Activated naive CD4-positive, alpha-beta T cell treated with anti-CD3 and anti-CD28 coated beads, Interleukin-2, amount 10 ng/mL, durations not matched to agents 7 days and 5 days (primary cell): ENCODE measurements at places on chromosomes 1 and 21.

DNA sequence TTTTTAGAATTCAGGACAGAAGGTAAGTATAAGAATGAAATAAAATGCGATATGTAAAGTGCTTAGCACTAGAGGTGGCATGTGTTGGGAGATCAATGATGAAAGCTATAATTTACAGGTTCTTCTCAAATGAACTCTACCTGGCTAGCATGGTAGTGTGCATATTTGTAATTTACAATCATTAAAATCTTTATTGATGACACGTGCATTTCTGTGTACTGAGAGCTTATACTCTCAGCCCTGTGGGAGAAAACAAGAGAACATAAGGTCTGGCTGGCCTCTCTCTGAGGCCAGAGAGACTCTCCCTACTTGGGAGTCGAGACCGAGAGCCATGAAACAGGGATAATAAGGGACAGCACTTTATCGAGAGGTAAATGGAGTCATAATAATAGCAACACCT is 76.4 kb downstream of the COLGALT2 start:
- H3K27ac ChIP-seq: no peak overlapping the region
- no peaks in the 10 kb centered on the region for H3K4me1 ChIP-seq
- H3K4me3 ChIP-seq: no peak overlapping the region
- H3K27me3 ChIP-seq: peaks cover 8% of the 10 kb centered on the region

DNA sequence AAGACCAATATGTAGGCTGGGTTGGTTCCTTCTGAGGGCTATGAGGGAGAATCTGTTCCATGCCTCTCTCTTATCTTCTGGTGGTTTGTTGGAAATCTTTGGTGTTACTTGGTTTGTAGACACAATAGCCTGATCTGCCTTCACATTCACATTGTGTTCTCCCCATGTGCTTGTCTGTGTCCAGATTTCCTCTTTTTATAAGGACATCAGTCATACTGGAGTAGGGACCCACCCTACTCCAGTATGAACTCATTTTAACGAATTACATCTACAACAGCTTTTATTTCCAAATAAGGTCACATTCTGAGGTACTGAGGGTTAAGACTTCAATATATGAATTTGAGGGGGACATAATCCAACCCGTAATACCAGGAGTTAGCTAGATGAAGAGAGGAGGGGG is 75.9 kb downstream of the DISP1 start:
- DNase-seq: no peak
- no peaks in the 10 kb centered on the region for H3K36me3 ChIP-seq
- no peaks in the 10 kb centered on the region for H3K27me3 ChIP-seq

- H3K27me3 ChIP-seq: no peaks in the 10 kb centered on the region
- no peaks in the 10 kb centered on the region for H3K36me3 ChIP-seq
- peaks cover 26% of the 10 kb centered on the region for H3K4me1 ChIP-seq
- H3K4me3 ChIP-seq: no peak within 1 kb of the TSS
- no peak within 1 kb of the TSS for H3K27ac ChIP-seq
Measured at GRCh38 chr1:40247655-40248054, at the start of gene TMCO2. Gene TMCO2 (plus strand): TSS chr1:40247937. CDS start chr1:40247994, 57 bp downstream.

- no peak overlapping the region for H3K4me3 ChIP-seq
- no peak for DNase-seq
- peaks cover 4% of the 10 kb centered on the region for H3K4me1 ChIP-seq
- peak overlapping the region; percentile 45 for H3K27ac ChIP-seq
- H3K27me3 ChIP-seq: no peaks in the 10 kb centered on the region
Measured at GRCh38 chr21:46537026-46537425, 67.9 kb downstream of the S100B start.

DNA sequence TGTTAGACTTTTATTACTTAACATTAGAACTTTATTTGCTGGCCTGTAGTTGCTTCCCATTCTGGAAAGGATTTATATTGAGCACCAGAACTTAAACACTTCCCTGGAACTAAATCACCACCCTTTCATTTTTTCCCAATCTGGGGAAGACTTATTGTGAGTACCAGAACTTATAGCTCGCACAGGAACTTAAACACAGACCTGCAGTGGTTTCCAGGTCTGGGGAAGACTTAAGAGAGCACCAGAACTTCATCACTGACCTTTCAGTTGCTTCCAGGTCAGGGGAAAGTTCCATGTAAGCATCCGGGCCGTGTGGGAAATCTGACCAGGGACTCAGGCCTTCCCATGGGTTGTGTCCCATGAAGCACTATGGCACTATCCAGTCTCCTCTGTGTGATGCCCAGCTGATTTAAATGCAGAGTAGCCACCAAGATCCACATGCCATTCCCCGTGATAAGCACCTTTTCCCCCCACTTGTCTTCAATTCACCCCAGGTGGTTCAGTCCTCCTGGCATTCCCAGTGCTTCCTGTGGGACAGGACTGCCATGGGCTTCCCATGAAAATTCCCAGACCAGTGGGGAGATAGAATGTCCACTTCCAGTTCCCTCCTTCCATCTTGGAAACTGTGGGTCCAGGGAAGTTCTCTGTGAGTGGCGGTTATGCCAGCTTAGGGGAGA is 48.9 kb downstream of the C4BPA start:
- no peaks in the 10 kb centered on the region for H3K36me3 ChIP-seq
- H3K27me3 ChIP-seq: no peaks in the 10 kb centered on the region
- no peaks in the 10 kb centered on the region for H3K4me1 ChIP-seq
- H3K4me3 ChIP-seq: no peak overlapping the region
- DNase-seq: no peak

DNA sequence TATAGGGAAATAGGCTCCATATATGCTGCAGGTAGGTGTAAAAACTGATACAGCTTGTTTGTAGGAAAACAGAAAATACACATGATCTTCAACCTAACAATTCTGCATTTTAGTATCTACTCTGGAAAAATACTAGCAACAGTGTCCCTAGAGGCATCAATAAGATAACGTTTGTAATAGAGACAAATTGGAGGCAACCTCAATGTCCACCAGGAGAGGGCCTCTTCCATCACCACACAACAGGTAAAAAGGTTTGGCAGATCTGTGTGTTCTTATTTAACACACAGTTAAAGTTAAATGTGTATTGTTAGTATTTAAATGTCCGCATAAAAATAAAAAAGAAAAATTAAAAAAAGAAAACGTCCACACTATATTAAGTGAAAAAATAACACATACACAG is 5.4 kb downstream of the EIF2D start:
- H3K27ac ChIP-seq: no peak overlapping the region
- no peak overlapping the region for H3K4me3 ChIP-seq
- DNase-seq: peak; percentile 36
- H3K36me3 ChIP-seq: peaks cover 34% of the 10 kb centered on the region
- H3K27me3 ChIP-seq: no peaks in the 10 kb centered on the region

- H3K36me3 ChIP-seq: no peaks in the 10 kb centered on the region
- no peak overlapping the region for H3K4me3 ChIP-seq
- no peaks in the 10 kb centered on the region for H3K4me1 ChIP-seq
- no peak overlapping the region for H3K27ac ChIP-seq
- no peaks in the 10 kb centered on the region for H3K27me3 ChIP-seq
Measured at GRCh38 chr1:85847356-85847755, 139.1 kb upstream of the ZNHIT6 start.

DNA sequence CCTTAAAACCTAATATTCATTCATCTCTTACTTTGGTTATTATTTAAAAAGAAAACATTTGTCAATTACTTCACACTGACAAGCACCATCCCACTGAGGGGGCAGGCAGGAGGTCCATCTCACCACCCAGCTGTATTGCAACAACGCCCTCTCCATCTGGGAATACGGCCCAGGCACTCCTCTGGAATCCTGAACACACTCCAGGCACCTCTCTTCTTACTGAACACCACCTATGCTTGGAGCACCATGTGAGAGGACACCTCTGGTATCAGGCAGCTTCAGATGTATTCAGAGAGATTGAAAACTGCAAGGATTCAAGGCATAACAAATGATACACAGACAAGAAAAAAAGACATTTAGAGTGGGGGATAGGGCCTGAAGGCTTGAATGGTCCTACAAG is 147.1 kb downstream of the CACNA1E start:
- DNase-seq: no peak
- H3K36me3 ChIP-seq: no peaks in the 10 kb centered on the region
- no peak overlapping the region for H3K4me3 ChIP-seq
- H3K4me1 ChIP-seq: no peaks in the 10 kb centered on the region
- peaks cover 25% of the 10 kb centered on the region for H3K27me3 ChIP-seq

DNA sequence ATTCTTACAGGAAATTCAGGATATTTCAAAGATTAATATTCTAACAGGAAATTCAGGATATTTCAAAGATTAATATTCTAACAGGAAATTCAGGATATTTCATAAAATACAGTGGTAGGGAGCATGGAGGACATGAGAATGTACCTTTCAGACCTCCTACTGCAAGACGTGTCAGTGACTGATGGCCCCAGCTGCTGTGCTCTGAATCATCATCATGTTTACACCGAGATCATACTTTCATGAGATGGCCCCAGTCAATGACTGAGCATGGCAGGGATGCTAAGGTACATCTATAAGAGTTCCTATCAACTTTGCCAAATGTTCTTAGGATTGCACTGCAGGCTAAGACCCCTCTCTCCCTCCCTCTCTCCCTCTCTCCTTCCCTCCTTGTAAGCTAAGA is 69.0 kb downstream of the HFM1 start:
- DNase-seq: no peak
- no peaks in the 10 kb centered on the region for H3K4me1 ChIP-seq
- H3K4me3 ChIP-seq: no peak overlapping the region
- no peak overlapping the region for H3K27ac ChIP-seq
- no peaks in the 10 kb centered on the region for H3K36me3 ChIP-seq

DNA sequence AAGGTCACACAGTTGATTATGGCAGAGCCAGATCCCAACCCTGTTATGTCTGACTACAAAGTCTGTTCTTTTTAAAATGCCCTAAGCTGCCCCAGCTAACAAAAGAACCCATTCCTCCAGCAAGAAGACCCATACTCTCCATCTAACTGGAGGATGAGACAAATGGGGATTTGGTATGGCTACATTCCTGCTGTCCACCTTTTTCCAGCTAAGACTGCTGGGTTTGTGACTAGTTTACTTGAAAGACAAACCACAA is 112.8 kb downstream of the KIAA0319L start:
- no peak for DNase-seq
- no peak overlapping the region for H3K4me3 ChIP-seq
- no peaks in the 10 kb centered on the region for H3K27me3 ChIP-seq

DNA sequence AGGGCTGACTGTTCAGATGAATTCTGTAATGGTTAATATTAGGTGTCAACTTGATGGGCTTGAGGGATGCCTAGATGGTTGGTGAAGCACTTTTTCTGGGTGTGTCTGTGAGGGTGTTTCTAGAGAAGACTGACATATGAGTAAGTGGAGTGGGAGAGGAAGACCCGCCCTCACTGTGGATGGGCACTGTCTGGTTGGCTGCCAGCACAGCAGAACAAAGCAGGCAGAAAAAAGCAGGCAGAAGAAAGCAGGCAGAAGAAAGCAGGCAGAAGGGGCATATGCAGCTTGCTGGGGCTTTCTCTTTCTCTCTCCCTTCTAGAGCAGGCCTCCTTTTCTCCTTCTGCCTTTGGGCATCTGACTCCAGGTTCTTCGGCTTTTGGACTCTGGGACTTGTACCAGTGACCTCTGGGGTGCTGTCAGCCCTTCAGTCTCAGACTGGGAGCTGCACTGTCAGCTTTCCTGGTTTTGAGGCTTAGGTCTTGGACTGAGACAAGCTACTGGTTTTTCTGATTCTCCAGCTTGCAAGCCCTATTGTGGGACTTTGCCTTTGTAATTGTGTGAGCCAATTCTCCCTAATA is 42.9 kb upstream of the CD2 start:
- peaks cover 1% of the 10 kb centered on the region for H3K36me3 ChIP-seq
- H3K4me1 ChIP-seq: peaks cover 6% of the 10 kb centered on the region
- H3K4me3 ChIP-seq: no peak overlapping the region
- H3K27ac ChIP-seq: no peak overlapping the region
- H3K27me3 ChIP-seq: peaks cover 22% of the 10 kb centered on the region

DNA sequence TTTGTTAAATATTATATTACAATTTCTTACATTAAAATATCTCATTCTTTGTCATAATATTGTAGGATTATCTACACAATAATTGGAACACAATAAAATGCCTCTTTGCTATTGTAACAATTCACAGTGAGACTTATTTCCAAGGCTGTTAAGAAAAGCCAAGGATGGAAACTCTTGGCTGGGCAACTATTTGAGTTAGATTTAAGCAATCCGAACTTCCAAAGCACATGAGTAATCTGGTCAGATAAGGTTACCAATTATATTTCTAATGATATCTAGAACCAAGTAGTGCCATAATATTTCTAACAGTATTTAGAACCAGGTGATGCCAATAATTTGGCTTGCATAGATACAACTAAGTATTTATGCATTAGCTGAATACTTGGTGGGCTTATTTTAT is 154.7 kb upstream of the KCNK2 start:
- H3K36me3 ChIP-seq: no peaks in the 10 kb centered on the region
- H3K27me3 ChIP-seq: no peaks in the 10 kb centered on the region
- H3K4me3 ChIP-seq: no peak overlapping the region
- no peaks in the 10 kb centered on the region for H3K4me1 ChIP-seq

GRCh38 chr1:183212870-183213269 is 26.8 kb downstream of the LAMC2 start:
- no peak overlapping the region for H3K4me3 ChIP-seq
- H3K36me3 ChIP-seq: no peaks in the 10 kb centered on the region
- peaks cover 5% of the 10 kb centered on the region for H3K4me1 ChIP-seq
- no peak for DNase-seq

GRCh38 chr1:38274974-38275373 is 228.4 kb upstream of the POU3F1 start:
- DNase-seq: no peak
- no peak overlapping the region for H3K27ac ChIP-seq
- H3K4me3 ChIP-seq: no peak overlapping the region
- no peaks in the 10 kb centered on the region for H3K36me3 ChIP-seq

DNA sequence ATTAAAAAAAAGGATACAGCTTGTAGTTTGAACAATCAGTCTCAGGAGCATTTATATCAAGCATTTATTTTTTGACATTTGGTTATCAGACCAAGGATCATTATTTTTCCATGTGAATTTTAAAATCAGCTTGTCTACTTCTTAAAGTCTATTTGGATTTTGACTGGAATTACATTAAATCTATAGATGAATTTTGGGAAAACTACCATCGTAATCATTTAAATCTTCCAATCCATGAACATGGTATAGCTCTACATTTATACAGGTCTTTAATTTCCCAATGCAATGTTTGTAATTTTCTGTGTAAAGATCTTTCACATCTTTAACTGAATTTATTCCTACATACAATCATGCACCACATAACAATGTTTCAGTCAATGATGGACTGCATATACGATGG is 203.2 kb downstream of the AKT3 start:
- H3K27me3 ChIP-seq: no peaks in the 10 kb centered on the region
- no peak overlapping the region for H3K4me3 ChIP-seq
- no peak overlapping the region for H3K27ac ChIP-seq
- H3K36me3 ChIP-seq: peaks cover 3% of the 10 kb centered on the region
- no peak for DNase-seq
- no peaks in the 10 kb centered on the region for H3K4me1 ChIP-seq
